ENCODE measurements at places on chromosomes 3 and 15.

DNA sequence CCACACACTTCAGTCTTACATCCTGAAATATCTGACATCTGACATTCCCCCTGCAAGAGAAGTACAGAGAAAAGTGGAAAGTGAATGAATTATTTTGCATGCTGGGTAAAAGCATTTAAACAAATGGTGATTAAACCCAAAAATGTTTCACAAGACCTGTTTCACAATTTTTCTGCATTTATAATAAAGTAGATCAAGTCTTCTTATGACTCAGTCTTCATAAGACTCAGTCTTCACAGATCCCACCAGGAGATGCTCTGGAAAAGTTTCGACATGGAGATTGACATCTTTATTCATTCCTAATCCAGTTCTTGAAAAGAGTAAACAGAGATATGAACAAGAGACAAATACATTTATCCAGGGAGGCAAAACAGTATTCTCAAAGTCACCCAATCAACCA lies 13.2 kb upstream of the EDC3 start:
- no peak for DNase-seq

- no peak for DNase-seq
Observed at GRCh38 chr15:38197553-38197952, 55.1 kb upstream of the SPRED1 start.

GRCh38 chr3:42699511-42699971 lies 3.1 kb downstream of the HHATL start:
- DNase-seq = no peak

DNA sequence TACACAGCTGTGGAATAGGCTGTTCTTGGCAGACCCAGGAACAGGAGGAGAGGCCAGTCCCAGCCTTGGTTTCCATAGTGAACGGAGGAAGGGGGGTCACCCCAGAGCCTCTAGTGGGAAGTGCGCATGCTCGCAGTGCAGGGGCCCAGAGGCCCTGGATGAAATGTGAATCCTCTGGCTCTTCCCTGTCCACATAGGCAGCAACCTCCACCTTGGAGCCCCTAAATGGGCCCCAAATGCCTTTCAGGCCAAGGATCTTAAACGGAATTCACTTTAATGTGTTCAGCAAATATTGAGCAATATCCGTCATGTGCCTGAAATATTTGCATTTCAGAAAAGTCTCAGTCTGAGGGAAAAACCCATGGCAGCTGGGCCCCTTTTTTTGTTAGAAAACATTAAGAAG lies 3.3 kb upstream of the NDN start:
- no peak for DNase-seq

DNA sequence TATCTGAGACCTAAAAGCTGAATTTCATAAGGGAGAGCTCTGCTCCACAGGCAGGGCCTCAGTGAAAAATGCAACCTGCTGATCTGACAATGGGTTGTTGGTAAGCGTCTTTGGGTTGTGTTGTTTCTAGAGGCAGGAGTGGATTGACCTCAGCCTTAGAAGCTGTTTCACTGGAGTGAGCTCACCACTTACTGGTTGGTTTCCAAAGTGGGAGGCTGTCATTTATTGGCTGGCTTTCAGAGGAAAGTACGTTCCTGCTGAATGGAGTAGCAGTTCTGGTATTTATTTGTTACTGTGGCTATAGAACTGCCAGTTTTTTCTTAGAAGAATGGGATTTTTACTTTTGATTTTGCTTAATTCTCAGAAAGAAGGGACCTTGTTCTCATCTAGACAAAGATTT lies 29.3 kb upstream of the COL6A5 start:
- DNase-seq = no peak
